ENCODE measurements at places on chromosomes 7 and 10.

GRCh38 chr10:52313256-52313932 is 687 bp upstream of the DKK1 start:
- DNase-seq, result no peak

DNA sequence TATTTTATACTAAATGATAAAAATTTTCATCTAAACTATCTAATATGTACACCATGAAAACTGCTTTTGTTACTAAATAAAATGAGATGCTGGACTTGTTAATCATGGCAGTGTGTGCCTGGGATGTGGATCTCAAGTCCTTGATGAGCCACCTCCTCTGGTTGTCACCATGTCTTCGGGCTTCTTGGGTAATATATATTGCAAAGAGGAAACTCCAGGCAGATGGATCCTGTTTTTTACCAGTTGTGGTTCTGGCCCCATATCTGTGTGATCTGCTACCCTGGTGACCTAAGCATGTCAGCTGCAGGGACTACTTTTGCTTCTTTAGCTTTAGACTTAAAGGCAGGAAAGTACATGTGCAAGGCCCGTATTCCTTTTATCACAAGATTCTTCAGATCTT is 46.2 kb downstream of the TMEM60 start:
- no peak for DNase-seq

DNA sequence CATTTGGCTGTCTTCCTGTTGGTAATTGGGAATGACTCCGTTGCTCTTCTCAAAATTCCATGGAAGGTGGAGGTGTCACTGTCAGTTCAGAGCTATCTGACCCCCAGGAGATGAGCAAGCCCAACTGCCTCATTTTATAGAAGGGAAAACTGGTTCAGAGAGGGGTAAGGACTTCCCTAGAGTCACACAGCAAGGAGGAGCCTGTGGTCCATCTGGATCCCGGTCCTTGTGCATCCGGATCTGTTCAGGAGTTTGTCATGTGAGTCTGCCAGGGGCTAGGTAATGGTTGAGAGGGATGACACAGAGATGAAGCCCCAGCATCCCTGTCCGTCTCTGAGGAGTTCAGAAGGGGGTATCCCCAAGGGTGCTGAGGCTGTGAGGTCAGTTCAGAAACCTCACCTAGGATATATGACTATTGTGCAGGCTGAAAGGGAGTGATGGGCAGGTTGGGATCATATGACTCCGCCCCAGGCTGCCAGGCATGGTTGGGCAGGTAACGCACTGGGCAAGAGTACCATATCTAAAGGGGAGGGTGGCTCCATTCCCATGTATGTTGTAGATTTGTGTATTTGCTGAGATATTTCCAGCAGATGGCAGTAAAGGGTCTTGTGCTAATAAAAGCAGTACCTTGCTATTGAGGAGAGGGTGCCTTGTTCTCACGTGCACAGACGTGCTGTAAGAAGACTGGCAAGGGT is 16.0 kb upstream of the SLC29A3 start:
- no peak for DNase-seq

GRCh38 chr10:44313761-44314165 is 71.1 kb downstream of the CXCL12 start:
- no peak for DNase-seq

- no peak for DNase-seq
Observed at GRCh38 chr10:60388709-60389301, 870 bp downstream of the ANK3 start.

DNA sequence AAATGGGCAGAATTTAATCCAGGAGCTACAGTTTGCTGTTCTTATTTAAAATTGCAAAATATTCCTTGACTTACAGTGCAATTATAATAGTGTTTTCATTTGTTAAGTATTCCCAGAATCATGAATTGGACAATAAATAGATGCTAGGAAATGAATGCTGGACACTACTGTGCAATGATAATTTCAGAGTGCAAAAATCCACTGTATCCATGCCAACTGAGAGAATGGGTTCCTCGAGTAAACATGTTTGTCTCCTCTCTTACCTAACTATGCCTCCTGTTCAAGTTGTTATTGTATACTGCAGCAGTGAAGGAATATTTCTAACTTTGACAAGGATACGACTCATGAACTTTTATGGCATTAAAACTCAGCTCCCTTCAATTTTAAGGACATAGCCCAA is 1396.3 kb downstream of the GATA3 start:
- no peak for DNase-seq

GRCh38 chr10:61120805-61121204 is 176.8 kb upstream of the RHOBTB1 start:
- DNase-seq, result no peak

- DNase-seq, result no peak
Observed at GRCh38 chr7:101161692-101162471, 3.5 kb downstream of the VGF start.

- no peak for DNase-seq
Observed at GRCh38 chr7:26081638-26082037, 70.4 kb upstream of the NFE2L3 start.

DNA sequence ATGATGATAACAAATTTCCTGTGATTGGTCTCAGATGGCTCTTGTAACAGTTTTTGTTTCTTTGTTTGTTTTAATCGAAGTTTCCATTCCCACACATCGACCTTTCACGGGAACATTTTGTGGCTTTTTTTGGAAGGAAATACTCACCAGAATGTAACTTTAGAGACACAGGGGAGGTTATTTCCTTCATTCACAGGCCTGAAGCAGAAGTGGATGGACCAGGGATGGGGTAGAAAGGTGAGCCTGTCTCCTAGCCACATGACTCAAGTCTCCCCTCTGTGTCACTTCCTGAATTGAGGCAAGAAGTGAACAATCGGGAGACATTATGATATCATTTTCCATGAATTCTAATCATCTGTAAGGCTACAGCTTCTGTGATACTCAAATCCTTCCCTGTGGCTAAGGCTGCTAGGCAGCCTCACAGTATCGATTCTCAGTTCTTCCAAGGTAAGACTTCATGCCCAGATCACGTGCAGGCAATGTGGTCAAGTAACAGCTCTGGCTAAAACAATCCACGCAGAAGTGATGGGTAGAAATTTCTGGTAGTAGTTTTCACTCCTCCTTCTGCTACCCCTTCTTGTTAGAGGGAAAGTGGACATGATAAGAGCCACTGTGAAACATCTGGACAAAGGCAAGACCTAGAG is 203.9 kb upstream of the NEBL start:
- DNase-seq, result no peak

GRCh38 chr7:131633342-131633843 is 77.0 kb upstream of the PODXL start:
- DNase-seq, result no peak

- DNase-seq, result no peak
Observed at GRCh38 chr7:68461430-68461829, 1136.8 kb upstream of the AUTS2 start.

GRCh38 chr10:4062072-4062471 is 277.1 kb upstream of the KLF6 start:
- DNase-seq, result no peak

DNA sequence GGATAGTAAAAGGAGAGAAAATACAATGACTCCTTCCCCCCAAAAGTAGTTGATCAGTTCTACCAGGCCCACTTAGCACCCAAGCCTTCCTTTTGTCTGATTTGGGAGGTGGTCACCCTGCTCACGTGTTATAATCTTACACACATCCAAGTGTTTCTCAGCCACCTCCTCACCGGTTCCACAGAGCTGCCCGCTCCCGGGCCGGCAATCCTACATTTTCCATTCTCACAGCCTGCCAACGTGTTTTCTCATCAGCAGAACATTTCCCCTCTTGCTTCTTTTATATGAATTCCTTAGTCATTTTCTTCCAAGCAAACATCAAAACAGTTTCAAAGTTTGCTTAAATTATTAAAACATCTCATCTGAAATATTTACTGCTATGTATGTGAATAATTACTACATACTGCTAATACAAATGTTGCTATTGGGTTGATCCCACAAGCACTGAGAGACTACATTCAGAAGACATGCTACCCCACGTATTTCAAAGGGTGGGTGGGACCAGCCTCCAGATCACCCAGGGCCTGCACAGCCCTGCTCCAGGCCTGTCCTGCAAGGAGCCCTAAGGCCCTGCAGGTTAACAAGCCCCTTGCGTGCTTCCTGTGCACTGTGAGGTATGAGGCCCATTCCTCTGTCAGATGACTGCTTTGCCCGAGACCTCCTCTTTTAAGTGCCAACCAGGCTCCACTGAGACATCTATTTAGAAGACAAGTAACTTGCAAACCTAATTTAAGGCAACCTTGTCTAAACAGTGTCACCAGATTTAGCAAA is 75.3 kb downstream of the GRB10 start:
- DNase-seq, result no peak

DNA sequence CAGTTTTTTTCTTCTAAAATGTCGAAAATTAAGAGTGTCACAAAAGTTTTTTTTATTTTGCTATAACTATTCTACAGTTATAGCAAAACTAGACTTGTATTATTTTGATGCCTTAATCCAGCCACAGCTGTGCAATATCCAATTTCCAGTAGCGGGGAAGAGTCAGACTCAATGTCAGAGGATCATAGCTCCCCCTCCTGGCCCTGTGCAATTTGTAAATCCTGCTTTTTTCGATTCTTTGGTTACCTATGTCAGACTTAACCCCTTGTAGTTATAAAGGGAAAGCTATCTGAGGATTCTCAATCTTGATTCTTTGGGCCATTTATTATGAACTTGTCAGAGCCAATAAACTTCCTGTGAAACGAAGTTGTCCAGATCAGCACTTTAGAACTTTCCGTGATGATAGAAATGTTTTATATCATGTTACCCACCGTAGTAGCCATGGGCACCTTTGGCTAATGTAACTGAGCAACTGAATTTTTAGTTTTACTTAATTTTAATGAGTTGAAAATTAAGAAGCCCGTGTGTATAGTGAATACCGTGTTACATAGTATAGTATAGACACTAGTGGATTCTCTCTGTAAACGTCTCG is 87.7 kb upstream of the PRKCQ start:
- no peak for DNase-seq

- DNase-seq, result no peak
Observed at GRCh38 chr10:57849691-57850357, 417.9 kb downstream of the IPMK start.

DNA sequence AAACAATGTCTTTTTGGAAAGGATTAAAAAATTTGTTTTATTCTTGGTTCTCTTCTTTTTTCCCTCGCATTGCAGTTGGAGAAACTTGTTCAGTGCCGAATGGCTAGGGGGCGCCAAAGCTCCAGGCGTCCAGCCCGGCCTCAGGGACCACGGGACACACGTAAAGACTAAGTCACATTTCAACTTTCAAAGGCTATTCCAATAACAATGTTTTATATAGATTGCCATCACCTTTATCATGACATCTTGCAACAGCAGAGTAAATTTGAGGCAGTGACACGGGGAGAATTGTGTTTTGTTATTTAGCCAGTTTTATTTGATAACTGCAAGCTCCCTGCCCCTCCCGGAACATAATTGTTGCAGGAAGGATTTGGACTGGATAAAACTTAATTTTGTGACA is 2.2 kb upstream of the IGFBP3 start:
- DNase-seq, result peak; percentile 32

DNA sequence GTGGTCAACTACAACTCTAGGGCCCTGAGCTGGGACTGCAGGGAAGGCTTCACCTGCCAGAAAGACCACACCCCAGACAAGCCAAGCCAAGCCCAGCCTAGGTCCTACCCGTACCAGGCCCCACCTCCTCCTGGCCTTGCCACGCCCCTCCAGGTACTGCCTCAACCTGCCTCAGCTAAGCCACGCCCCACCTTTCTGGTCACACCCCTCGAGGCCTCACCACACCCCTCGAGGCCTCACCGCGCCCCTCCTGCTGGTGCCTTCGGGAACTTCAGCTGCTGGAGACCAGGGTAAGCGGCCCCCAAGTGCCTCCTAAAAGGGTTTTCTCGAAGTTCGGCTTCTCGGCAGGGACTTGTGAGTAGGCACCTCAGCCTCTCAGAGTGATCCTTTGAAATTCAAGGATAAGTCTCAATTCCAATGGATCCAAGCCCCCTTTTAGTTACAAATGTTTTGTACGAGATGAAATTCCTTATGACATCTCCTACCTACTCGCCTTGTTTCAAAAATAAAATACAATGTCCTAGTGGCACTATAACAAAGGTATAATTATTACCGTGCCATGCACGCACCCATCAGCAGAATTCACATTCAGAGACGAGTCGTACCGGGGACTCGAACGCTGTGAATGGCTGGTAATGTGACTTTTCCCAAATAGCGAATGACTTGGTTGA is 171.2 kb downstream of the ARHGAP21 start:
- no peak for DNase-seq

- no peak for DNase-seq
Observed at GRCh38 chr10:49747303-49747646, 14.8 kb downstream of the OGDHL start.

DNA sequence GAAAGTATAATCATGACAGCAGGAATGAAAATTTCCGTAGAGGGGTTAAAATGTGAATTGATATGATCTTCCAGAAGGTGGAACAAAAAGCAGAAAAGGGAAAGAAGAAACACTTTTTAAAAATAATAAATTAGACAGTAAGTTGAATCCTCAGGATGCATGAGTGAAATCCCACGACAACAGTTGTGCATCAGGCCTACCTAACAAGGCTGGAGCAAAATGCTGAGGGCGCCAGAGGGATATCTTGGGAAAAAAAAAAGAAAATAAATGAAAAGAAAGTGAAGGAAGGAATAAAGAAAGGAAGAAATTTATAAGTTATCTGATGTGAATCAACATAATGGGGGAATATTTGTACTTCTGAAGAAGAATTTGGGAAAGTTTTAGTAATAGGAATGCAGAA is 13.0 kb upstream of the HUS1 start:
- DNase-seq, result no peak

- DNase-seq, result no peak
Observed at GRCh38 chr7:41046776-41047175, 656.1 kb downstream of the INHBA start.

DNA sequence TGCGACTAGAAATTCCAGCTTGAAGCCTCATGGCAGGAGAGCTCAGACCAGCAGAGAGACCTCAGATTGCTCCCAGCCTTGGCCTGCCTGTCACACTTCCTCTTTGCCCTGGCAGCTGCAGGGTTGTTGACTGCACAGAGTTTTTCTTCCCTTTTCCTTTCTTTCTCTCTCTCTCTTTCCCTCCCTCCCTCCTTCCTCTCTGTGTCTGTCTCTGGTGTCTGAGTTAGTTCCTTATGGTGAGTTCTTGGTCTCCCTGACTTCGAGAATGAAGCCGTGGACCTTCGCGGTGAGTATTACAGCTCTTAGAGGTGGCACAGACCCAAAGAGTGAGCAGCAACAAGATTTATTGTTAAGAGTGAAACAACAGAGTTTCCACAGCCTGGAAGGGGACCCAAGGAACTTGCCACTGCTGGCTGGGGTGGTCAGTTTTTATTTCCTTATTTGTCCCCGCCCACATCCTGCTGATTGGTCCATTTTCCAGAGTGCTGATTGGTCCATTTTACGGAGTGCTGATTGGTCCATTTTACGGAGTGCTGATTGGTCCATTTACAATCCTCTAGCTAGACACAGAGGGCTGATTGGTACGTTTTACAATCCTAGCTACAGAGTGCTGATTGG is 266.3 kb downstream of the RPS24 start:
- DNase-seq, result no peak

DNA sequence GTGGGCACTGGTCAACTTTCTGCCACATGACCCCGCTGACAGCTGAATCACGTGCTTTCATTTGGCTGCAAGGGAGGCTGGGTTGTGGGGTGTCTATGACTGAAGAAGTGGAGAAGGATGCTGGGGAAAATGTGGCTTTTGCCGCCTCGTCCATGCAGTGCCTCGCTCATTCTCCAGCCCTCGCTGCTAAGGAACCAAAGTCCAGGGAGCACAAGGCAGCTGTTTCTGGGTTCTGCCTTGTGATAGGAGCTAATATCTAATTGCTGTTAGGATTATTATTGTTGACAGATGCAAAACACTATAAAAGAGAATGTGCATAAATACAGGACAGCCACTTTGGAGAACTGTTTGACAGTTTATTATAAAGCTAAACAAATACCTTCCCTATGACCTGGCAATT is 4.9 kb upstream of the CAMK2B start:
- DNase-seq, result no peak
